ENCODE measurements at places on chromosomes 13 and 19.

GRCh38 chr19:47225746-47226425 lies 5.1 kb downstream of the BBC3 start:
- peak; percentile 92 for DNase-seq

- DNase-seq: no peak
Observed at GRCh38 chr19:18852648-18853047, 20.9 kb downstream of the UPF1 start.

DNA sequence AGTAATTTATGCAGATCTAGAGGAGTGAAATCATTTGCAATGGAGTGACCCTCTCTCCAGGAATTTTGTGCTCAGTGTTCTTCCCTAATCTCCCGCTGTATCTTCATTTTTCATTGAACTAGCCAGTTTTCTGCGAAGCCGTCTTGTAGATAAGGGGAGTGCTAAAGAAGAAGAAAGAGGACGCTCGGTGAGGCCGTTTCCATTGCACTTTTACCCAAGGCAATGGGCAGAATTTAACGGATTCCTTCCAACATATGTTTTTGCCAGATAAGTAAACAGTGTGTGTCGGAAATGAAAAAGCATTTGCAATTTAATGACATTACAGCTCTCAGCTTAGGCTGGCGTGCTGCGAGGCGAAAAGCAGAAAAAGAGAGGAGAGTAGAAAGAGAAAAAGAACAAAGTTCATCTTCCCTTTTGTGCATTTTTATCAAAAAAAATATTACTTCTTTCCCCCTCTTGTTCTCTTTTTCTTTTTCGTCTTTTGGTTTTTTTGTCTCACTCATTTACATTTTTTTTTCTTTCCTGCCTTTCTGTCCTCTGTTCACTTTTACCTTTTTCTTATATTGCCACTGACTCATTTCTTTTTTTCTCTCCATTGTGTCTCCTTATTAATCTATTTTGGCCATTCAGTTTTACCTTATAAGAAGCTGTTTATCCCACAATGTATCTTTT lies 49.9 kb downstream of the SOX21 start:
- no peak for DNase-seq

DNA sequence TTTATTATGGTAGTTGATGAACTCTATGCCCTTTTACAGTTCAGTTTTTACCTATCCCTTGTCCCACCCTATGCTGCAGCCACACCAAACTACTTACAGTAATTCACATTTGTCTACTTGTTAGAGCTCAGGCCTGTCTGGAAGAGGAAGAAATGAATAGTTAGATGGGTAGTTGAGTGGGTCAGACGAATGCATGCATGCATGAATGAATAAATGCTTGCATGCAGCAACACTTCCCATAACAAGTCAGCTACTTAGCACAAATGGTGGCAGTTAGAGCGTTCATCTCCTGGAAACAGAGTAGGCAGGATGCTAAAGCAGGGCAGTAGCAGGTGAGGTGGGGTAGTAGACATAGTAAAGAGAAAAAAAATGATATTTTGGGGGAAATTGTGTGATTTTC lies 322.3 kb downstream of the NDFIP2 start:
- DNase-seq: no peak

- peak; percentile 60 for DNase-seq
Observed at GRCh38 chr19:3857449-3858003, 11.3 kb downstream of the ZFR2 start.

DNA sequence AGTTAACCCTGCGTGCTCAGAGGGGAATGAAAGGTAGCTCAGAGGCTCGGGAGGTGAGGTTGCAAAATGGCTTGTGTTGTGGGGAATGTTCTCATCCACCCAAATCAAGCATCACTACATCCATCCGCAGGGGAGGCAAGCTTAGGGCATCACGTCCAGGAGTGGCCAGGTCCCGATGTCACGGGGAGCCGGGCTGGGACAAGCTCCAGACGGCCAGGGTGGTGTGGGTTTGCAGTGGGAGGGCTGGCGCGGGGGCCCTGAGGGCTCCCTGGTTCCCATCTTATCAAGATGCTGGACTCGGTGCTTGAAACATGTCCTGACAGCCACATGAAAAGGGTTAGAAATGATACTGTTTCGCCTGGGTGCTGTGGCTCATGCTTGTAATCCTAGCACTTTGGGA lies 25.8 kb downstream of the EPN1 start:
- DNase-seq: no peak

DNA sequence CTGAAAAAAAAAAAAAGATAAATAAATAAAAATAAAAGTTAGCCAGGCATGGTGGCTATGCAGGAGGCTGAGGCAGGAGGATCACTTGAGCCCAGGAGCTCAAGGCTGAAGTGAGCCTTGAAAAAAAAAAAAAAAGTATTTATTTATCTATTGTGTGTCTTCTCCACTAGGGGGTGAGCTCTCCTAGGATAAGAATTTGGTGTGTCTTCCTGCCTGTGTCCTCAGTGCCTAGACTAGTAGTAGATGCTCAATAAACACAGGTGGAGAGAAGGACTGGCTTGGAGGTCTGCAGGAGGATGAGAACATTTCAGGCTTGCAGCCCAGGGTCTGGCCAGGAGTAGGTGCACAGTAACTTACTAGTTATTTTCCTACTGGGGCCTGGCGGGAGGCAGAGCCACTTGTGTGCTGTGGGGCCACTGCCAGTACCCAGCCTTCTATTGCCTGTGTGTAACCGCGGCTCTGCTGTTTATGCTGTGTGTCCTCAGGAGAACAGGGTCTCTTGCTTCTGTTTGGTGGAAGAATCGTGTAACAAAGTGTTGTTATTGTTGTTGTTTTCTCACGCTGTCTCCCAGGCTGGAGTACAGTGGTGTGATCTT lies 5.4 kb downstream of the LMTK3 start:
- no peak for DNase-seq

DNA sequence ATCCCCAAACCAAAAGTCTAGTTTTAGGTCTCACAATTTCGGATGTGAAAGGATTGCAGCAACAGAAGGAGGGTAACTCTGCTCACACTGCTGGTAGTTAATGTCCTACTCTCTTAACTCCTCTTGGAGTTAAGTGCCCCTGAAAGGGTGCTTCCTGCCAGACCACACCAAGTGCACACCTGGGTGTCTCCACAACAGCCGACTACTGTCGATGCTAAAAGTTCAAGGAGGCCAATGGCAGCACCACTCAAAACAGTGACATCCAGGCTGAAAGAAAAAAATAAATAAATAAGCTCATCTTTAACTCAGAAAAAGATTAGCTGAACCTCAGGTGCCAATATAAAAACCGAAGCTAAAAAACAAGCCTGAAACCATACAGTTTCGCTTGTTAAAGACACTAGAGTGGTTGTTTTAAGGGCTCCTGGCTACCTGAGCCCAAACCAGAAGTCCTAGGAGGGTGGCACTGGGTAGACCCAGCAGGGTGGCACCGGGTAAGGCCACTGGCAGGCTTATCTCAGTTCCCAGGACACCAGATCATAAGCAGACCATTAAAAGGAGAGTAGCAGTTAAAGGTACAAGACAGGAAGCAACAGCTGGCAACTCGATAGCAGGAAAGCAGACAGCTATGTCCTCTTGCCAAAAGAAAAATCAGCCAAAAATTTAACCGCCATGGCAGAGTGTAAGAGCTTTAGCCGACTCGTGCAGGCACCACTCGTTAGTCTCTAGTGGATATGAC lies 39.3 kb downstream of the BRD4 start:
- DNase-seq: no peak

DNA sequence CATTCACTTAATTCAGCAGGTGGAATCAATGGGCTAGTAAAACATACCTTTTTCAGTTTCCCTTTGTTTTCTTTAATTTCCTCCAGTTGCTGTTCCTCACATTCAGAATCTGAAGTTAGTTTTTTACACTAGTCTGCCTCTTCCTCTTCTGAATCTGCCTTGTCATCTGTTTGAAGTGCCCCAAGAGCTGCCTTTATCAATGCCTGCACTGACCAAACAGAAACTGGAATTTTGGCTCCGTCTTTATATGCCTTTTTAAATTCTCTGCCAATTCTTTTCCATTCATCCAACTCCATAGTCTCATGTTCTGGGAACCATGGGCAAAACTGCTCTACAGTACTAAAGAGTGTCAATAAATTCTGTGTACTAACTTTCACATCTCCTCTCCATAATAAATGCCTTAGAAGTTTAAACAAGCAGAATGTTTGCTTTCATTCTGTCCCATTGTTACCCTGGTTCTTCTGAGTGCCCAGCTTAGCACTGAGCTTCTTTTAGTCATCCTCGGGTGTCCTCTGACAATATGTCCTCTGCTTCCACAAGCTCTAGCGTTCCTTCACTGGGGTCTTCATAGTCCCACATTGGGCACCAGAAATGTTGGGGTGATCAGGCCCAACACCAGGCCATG lies 154.2 kb downstream of the ZNF486 start:
- no peak for DNase-seq

GRCh38 chr13:33940898-33941297 lies 122.9 kb downstream of the RFC3 start:
- DNase-seq: peak; percentile 19

GRCh38 chr19:6887316-6887715 lies at the start of gene ADGRE1:
Gene ADGRE1 (plus strand): TSS chr19:6887579. CDS start chr19:6887609, 30 bp downstream.
- DNase-seq: no peak

DNA sequence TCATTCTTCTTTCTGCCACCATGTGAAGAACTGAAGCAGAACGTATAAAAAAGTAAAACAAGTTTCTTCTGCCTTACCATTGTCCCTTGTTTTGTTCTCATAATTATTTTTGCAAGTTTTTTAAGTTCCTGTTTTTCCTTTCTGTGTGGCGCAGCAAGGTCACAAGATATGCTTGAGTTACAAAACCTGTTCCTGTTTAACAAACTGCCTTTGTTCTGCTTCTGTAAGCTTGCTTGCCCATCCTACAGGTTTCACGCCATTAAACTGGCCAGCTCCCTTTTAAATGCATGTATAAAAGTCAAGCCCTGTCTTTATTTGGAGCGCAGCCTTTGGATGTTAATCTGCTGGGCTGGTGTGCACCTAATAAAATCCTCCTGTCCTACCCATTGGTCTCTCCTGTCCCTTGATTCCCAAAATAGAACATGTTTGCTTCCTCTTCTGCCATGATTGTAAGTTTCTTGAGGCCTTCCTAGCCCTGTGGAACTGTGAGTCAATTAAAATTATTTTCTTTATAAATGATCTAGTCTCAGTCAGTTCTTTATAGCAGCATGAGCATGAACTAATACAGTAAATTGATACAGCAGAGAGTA lies 1115.4 kb downstream of the SLITRK1 start:
- no peak for DNase-seq

- DNase-seq: peak; percentile 24
Observed at GRCh38 chr19:29927944-29928625, 14.0 kb upstream of the URI1 start.

DNA sequence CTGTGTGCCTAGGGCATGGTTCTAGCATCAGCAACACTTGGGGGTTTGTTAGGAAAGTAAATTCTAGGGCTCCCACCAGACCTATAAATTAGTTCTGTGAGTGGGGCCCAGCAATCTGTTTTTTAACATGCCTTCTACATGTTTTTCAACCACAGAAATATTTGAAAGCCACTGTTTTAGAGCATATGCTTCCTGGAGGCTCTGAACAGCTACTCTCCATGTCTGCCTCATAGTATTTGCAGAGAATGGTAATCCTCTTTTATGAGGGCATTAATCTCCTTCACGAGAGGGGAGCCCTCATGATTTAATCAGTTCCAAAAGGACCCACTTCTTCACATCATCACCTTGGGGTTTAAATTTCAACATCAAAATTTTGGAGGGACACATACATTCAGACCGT lies 6.0 kb downstream of the SPATA13 start:
- no peak for DNase-seq

DNA sequence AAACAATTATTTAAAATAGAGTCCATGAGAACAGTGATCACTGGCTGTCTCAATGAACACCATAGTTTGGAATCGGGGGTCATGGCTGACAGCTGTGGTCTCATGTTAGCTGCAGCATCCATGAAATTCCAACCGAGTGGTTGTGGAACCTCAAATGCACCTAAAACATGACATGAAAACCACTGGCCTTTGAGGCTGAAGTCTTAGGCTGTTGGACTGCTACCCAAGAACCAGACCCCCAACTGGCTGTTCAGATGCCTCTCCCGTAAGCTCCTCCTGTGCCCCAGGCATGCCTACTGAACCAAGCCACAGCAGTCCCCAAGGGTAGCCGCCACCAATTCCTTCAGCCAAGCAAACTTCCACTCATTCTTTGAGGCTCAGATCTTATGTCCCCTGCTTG lies 50.5 kb downstream of the ATP7B start:
- DNase-seq: no peak

GRCh38 chr13:28545583-28546333 lies 50.8 kb upstream of the FLT1 start:
- no peak for DNase-seq

DNA sequence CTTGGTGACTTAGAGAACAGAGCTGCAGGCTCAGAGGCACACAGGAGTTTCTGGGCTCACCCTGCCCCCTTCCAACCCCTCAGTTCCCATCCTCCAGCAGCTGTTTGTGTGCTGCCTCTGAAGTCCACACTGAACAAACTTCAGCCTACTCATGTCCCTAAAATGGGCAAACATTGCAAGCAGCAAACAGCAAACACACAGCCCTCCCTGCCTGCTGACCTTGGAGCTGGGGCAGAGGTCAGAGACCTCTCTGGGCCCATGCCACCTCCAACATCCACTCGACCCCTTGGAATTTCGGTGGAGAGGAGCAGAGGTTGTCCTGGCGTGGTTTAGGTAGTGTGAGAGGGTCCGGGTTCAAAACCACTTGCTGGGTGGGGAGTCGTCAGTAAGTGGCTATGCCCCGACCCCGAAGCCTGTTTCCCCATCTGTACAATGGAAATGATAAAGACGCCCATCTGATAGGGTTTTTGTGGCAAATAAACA lies 9.9 kb downstream of the APOC1 start:
- DNase-seq: peak; percentile 44

DNA sequence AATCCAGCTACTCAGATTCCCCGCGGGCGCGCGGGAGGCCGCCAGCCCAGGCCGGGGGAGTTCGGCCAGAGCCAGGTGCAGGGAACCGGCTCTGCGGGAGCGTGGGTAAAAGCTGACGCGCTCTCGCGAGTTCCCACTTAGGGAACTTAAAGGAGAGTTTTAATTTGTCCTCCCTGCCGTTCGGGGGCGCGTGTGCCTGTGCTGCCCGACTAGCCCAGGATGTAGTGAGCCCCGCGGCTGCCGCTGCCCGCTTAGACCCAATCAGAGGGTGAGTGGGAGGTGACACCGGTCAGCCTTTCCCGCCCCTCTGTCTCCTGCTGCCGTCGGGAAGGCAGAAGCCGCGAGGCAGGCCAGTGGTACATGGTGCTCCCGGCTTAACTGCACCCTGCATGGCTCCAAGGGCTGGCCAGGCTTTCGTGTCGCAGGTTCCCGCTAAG lies 36.0 kb upstream of the NEK3 start:
- DNase-seq: no peak

DNA sequence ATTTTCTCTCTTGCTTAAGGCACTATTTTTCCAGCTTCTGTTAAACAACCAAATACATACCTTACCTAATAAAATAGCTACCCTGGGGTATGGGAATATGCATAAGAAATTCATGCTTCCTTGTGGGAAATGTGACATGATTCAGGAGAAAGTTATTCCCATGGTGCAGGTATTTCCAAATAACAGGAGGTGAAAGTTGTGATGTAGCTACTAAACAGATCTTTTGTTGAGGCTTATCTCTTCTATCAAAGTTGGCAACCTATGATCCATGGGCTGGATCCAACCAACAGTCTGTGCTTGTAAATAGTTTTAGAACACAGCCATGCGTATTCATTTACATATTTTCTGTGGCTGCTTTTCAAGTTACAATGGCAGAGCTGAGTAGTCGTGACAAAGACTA lies 177.8 kb upstream of the NBEA start:
- no peak for DNase-seq

Measured in SJCRH30 (cell line).